ENCODE measurements at places on chromosomes 3 and 15. TPM values are rescaled to one million over a fixed set of nuclear protein-coding genes. Genes with fewer than 3 reads are reported as not detected.

AMT gene
- total RNA-seq, result 57.8 TPM

MCF2L2 gene
- 7.3 TPM for total RNA-seq

SMAD3 gene
- total RNA-seq, result 20.2 TPM

OCA2 gene
- total RNA-seq, result 0.27 TPM

CPEB1 gene
- total RNA-seq, result 2.5 TPM

GRCh38 chr3:146682171-146682570 lies 77.0 kb upstream of the PLSCR5 start:
- H3K4me1 ChIP-seq, result 0 out of 2 replicates have a peak, but pooled peaks cover 3% of the 10 kb centered on the region
- H3K36me3 ChIP-seq, result no peaks in the 10 kb centered on the region
- DNase-seq, result no peak
- no peak overlapping the region for H3K27ac ChIP-seq
- no peaks in the 10 kb centered on the region for H3K27me3 ChIP-seq

DNA sequence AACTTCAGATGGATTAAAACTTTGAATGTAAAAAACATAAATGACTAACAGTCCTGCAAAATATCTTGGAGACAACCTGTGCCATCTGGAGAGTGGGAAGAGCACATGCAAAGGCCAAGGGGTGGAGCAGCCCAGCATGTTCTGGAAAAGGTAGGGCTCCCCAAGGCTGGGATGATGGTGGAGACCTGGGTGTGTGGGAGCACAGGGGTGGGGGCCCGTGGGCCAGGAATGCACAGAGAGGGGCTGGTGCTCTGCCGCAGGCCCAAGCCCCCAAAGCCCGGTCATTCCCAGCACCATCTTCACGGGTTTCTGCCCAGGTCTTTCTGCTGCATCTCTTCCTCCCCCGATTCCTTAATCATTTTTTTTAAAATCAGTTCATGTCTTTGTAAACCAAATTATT lies 9.7 kb upstream of the GATA2 start:
- H3K4me1 ChIP-seq, result no peaks in the 10 kb centered on the region
- DNase-seq, result no peak
- no peaks in the 10 kb centered on the region for H3K36me3 ChIP-seq

GRCh38 chr3:31840252-31840651 lies 140.8 kb downstream of the OSBPL10 start:
- no peak overlapping the region for H3K27ac ChIP-seq
- peaks cover 7% of the 10 kb centered on the region for H3K36me3 ChIP-seq
- no peaks in the 10 kb centered on the region for H3K27me3 ChIP-seq
- no peak for DNase-seq
- no peak overlapping the region for H3K4me3 ChIP-seq

GRCh38 chr15:58147171-58147611 lies 9.0 kb downstream of the AQP9 start:
- DNase-seq, result no peak
- H3K4me3 ChIP-seq, result no peak overlapping the region
- H3K27ac ChIP-seq, result no peak overlapping the region
- H3K27me3 ChIP-seq, result peaks cover 2% of the 10 kb centered on the region
- H3K36me3 ChIP-seq, result no peaks in the 10 kb centered on the region

- DNase-seq, result no peak
- H3K27me3 ChIP-seq, result no peaks in the 10 kb centered on the region
These were observed 76.3 kb downstream of the PDZRN3 start for GRCh38 chr3:73548436-73548835.

GRCh38 chr3:98058244-98058960 lies 23.3 kb upstream of the GABRR3 start:
- no peaks in the 10 kb centered on the region for H3K27me3 ChIP-seq
- peaks cover 11% of the 10 kb centered on the region for H3K4me1 ChIP-seq
- no peak for DNase-seq
- no peak overlapping the region for H3K4me3 ChIP-seq
- H3K36me3 ChIP-seq, result no peaks in the 10 kb centered on the region

GRCh38 chr3:77204788-77205187 lies 164.9 kb downstream of the ROBO2 start:
- peak; percentile 43 for DNase-seq
- no peaks in the 10 kb centered on the region for H3K36me3 ChIP-seq
- peaks cover 44% of the 10 kb centered on the region for H3K4me1 ChIP-seq

GRCh38 chr15:68055224-68055705 lies 1.1 kb downstream of the PIAS1 start:
- peak overlapping the region; percentile 93 for H3K4me3 ChIP-seq
- H3K4me1 ChIP-seq, result peaks cover 47% of the 10 kb centered on the region
- peaks cover 7% of the 10 kb centered on the region for H3K27me3 ChIP-seq
- DNase-seq, result no peak
- H3K36me3 ChIP-seq, result no peaks in the 10 kb centered on the region

All from WTC11 (cell line).